Mononuclear cell (primary cell): ENCODE measurements at places on chromosomes 2 and 18. TPM values are rescaled to one million over a fixed set of nuclear protein-coding genes. Genes with fewer than 3 reads are reported as not detected.

LDLRAD4 gene
- 50.9 TPM for total RNA-seq

DSC1 gene
- total RNA-seq, result 4.5 TPM

FHOD3 gene
- total RNA-seq, result not detected

CFC1 gene
- not detected for total RNA-seq

STARD6 gene
- total RNA-seq, result not detected
